Fibroblast of skin of right biceps (primary cell): ENCODE measurements at places on chromosomes 5 and 9.

DNA sequence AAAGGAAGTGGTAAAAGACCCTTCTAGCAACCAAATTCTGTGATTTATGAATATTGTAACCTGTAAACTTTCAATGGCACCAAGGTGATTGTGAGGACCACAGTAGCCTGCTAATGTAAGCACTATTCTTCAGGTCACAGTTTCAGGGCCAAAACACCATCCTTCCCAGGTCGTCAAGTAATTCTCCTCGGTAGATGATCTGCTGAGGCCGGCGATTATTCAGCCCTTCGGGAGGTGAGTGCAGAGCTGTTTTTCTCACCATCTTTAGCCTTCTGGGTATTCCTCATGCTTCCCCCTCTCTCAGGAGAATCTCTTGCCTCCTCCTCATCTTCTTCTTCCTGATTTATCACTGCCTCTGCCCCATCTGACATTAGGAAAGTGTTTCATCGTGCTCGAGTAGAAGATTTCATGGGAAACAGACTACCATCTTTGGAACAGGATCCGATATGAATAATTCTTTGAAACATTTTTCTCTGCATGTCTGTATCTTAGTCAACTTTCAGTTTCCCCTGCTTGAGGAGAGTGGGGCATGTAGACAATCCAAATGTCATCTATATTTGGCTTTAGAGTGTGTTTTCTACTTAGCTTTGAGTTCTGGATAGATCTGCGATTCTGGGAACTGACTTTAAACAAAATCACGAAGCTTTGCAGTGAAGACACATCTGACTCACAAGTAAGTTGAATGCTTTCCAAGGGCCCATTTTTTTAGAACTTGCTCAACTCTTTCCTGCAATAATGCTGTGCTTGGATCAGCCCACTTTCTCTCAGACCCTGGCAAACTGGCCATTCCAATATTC lies 173.9 kb downstream of the AOPEP start:
- peak; percentile 97 for DNase-seq

GRCh38 chr9:119298076-119298853 lies 71.0 kb downstream of the BRINP1 start:
- no peak for DNase-seq

DNA sequence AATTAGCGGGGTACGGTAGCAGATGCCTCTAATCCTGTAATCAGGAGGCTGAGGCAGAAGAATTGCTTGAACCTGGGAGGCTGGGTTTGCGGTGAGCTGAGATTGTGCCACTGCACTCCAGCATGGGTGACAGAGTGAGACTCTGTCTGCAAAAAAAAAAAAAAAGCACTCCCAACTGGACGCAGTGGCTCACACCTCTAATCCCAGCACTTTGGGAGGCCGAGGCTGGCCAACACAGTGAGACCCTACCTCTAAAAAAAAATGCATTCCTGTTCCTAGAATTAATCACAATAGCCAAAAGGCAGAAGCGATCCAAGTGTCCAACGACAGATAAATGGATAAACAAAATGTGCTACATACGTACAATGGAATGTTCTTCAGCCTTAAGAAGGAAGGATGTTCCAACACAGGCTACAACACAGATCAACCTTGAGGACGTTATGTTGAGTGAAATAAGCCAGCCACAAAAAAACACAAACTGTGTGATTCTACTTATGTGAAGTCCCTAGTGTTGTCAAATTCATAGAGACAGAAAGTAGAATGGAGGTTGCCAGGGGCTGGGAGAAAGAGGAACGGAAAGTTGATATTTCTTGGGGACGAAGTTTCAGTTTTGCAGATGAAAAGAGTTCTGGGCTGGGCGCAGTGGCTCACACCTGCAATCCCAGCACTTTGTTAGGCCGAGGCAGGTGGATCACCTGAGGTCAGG lies 13.8 kb downstream of the FAM78A start:
- no peak for DNase-seq

- no peak for DNase-seq
These were observed 261.2 kb downstream of the GADD45G start for GRCh38 chr9:89865981-89866380.
